ENCODE measurements at places on chromosomes 7 and 10.

DNA sequence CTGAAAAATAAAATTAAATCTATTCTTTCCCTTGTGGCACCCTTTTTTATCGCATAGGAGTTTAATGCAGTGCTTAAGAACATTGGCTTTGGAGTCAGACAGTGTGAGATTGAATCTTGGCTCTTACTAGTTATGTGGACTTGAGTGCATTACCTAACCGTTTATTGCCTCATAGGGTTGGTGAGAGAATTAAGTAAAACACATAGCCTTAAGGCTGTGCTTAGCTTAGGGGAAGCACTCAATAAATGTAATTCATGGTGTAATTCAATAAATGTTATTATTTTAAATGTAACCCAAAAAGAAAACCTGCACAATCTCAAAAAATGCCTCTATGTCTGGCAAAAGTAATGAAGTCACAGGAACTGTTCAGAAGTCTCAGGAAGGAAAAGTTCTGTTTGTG lies 2.7 kb downstream of the STK17A start:
- DNase-seq = no peak

GRCh38 chr10:98295907-98296306 lies 27.9 kb upstream of the LOXL4 start:
- no peak for DNase-seq

- DNase-seq = no peak
These were observed 31.8 kb upstream of the FAM133B start for GRCh38 chr7:92622030-92622429.

DNA sequence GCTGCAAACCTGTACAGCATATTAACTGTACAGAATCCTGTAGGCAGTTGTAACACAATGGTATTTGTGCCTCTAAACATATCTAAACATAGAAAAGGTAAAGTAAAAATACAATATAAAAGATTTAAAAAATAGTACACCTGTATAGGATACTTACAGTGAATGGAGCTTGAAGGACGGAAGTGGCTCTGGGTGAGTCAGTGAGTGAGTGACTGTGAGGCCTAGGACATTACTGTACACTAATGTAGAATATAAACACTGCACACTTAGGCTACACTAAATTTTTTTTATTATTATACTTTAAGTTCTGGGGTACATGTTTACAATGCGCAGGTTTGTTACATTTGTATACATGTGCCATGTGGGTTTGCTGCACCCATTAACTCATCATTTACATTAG lies 97.3 kb upstream of the STK17A start:
- DNase-seq = no peak

DNA sequence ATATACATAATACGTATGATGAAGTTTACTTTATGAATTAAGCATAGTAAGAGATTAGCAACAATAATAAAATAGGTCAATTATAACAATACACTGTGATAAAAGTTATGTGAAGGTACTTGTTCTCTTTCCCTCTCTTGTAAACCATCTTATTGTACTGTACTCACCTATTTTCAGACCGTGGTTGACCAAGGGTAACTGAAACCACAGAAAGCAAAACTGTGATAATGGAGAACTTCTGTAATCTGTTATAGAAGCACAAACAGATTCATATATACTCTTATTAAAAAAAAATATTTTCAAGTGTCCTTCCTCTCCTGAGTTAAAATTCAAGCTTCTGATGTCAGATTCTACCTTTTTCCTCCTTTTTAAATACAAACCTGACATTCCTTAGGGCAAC lies 1247.8 kb upstream of the SORCS1 start:
- DNase-seq = no peak

- no peak for DNase-seq
These were observed 83.6 kb upstream of the ABI1 start for GRCh38 chr10:26944261-26944882.

- no peak for DNase-seq
These were observed 87.8 kb downstream of the DNMBP start for GRCh38 chr10:99921948-99922347.

GRCh38 chr10:7662522-7662921 lies 4.2 kb downstream of the ITIH5 start:
- no peak for DNase-seq

- no peak for DNase-seq
These were observed 5.7 kb downstream of the ARHGAP22 start for GRCh38 chr10:48598936-48599829.

GRCh38 chr10:118900617-118901016 lies 128.9 kb upstream of the NANOS1 start:
- DNase-seq = no peak

DNA sequence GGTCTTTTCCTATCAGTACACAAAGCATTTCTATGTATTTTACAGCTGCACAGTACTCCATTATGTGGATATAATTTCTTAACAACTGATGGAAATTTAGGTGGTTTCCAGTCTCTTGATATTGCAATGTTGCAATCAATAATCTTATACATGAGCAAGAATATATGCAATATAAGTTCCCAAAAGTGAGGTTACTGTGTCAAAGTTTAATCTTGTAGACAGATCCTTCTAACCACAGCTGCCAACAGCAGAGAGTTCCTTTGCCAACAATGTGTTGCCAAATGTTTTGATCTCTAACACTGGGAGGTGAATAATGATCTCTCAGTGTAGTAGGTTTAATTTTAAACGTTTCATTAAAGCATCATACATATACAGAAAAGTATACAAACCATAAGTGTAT lies 54.5 kb downstream of the CUL2 start:
- DNase-seq = no peak

- DNase-seq = no peak
These were observed 179.0 kb downstream of the PTEN start for GRCh38 chr10:88042160-88043100.

DNA sequence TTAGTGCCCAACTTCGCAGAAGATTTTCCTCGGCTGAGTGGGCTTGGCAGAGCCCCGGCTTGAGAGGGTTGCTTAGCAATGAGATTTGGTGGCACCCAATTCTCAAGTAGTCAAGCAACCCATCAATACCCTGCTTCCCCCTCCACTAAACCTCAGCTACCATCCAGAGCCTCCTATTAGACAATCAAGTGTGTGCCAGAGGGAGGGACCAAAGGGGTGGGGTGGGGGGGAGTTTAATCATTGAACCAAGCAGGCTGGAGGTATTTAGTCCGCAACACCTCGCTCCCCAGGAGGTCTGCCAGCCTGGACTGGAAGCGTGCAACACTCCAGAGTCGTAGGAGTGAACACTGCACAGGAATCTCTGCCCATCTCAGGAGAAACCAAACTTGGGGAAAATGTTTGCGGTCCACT lies at the start of gene HKDC1:
TSS of gene HKDC1 (plus strand) at position 292 of the 411 bp plus-strand sequence. CDS start at position 396, 104 bp downstream.
- no peak for DNase-seq

GRCh38 chr10:70596110-70596798 lies 6.3 kb downstream of the PRF1 start:
- DNase-seq = no peak

All from activated T-helper 9 cell treated with anti-CD3 and anti-CD28 coated beads, Interleukin-2, amount 50 U/mL, for 16 hours (primary cell).